ENCODE measurements at places on chromosomes 16 and 17.
A peak's percentile ranks its signal among the peaks of the same experiment; 100 is the strongest.

DNA sequence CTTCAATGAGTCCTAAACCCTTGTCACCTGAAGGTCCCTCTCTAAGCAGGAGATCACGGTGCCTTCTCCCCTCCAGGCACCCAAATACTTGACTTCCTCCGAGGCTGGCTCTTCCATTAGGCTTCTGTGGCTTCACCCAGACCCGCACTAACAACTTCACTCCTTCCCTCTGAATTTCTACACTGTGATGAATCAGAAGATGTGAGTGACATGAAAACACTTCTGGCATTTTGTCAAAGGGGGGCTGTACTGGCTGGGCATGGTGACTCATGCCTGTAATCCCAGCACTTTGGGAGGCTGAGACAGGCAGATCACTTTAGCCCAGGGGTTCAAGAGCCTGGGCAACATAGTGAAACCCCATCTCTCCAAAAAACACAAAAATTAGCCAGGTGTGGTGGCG lies 72.6 kb upstream of the CNEP1R1 start:
- DNase-seq = no peak

DNA sequence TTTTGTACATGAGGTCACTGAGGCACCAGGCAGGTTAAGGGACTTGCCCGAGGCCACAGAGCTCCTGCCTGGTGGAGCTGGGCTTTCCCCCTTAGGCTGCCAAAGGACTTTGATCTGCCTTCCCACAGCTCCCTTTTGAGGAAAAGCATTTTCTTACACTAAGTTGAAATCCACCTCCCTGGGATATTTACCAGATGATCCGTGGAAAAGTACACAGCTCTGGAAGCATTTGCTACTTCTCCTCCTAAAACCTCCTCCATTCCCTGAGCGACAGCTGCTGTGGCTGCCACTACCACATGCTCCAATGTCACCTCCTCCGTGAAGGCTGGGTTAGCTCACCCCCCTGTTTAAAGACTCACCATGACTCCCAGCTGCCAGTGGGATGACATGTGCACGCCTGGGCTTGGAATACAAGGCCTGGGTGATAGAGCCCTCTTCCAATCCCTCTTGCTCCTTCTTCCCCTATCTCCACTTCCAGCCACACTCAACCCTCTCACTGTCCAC lies 1.2 kb upstream of the MPRIP start:
- no peak for DNase-seq

GRCh38 chr16:23504076-23504452 lies 6.2 kb downstream of the GGA2 start:
- no peak for DNase-seq

DNA sequence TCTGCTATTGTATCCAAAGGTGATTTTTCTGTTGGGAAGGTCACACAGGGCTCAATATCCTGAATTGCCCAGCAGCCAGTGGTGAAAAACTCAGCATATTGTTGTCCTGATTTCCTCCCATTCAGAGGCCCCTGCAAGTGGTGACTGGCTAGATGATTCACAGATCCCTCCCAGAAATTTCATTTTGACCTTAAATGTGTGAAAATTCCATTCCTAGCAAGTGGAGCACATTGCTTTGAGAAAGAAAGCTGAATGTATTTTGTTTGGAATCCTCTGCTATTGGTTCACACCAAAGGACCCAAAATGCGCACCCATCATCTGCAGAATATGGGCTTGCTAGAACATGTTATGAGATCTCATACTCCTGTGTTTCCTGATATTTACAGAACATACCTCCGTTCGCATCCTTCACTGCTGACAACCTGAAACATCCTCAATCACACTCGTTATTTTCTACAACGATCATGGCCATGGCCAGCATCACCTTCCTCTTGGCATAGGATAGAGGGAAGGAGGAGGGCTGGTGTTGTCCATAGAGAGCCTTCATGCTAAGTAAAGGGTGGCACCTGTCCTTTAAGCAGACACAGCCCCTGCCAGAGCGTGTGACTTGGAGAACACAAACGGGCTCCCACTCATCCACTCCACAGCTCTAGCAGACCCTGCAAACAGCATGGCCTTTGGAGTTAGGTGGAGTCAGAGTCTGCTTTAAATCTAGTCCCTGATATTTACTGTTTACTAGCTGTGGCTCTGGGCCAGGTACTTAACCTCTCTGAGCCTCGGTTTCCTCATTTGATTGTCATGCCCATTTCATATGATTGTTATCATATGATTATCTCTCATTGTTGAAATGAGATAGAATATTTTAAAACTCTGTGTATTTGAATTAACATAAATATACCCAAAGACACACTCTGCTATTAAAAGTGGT lies 30.4 kb upstream of the NFAT5 start:
- no peak for DNase-seq

DNA sequence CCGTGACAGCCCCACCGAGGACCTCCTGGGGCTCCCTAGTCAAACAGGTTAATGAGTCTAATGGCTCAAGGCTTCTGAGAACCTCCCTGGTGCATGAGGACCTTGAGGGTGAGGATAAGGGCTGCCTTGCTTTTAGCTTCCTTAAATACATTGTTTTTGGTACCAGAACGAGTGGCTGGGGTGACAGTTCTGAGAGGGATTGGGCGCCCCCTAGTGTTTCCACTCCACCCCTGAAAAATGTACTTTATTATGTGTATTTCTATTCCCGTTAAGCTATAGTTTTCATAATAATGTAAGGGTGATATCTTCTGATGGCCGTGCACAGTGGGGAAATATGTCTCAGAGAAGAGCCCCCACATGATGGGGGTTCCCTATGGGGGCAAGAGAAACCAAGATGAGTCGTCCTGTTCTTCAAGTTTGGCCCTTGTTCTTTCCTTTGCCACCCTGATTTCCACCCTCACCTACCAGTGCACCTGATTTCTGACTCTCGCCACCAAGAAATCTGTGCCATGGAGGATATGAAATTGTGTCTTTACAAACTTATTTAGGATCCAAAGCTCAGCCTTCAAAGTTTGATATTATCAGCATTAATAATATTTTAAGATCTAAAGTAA lies 14.5 kb upstream of the VWA3A start:
- peak; percentile 67 for DNase-seq

GRCh38 chr16:2614761-2615191 lies 67.5 kb upstream of the KCTD5 start:
- no peak for DNase-seq

GRCh38 chr17:79630821-79631639 lies 20.2 kb upstream of the RBFOX3 start:
- DNase-seq = no peak

- DNase-seq = no peak
Measured at GRCh38 chr16:20867585-20867984, 32.6 kb downstream of the DCUN1D3 start.

All from activated T-cell treated with anti-CD3 and anti-CD28 coated beads for 4 hours (primary cell).